Trophoblast cell (in vitro differentiated cells and primary cell): ENCODE measurements at places on chromosomes 1 and 21.

GRCh38 chr21:31983120-31983519 is 110.3 kb downstream of the HUNK start:
- no peak for DNase-seq

DNA sequence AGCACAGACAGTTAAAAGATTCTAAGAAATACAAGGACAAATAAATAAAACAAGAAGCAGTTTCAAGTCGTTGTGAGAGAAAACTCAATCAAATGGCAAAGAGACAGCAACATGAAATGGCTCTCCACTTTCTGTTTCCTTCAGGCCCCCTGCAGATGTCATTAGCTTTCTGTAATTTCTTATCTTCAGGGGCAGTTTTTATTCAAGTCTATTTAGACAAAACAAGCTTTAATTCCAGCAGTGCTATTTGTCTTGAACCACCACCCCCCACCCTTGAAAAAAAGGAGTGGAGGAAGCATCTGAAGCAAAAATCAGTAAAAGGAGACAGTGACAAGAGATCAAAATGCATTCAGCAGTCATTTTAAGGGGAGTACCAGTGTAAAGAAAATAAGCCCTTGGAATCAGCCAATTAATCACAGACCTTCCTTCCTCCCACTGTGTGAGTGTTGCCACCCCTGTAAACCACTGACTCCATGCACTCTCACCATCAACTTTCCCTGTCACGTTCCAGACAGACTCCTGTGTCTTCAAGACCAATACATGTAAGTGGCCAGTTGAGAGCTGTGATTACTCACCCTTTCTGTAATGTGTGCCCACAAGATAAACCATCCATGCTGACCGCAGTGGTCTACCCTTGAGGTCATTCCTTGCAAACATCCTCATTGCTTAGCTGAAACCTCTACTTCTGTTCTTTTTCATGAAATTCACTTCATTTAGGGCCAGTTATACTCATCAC is 136.1 kb upstream of the HOOK1 start:
- peak; percentile 36 for DNase-seq

DNA sequence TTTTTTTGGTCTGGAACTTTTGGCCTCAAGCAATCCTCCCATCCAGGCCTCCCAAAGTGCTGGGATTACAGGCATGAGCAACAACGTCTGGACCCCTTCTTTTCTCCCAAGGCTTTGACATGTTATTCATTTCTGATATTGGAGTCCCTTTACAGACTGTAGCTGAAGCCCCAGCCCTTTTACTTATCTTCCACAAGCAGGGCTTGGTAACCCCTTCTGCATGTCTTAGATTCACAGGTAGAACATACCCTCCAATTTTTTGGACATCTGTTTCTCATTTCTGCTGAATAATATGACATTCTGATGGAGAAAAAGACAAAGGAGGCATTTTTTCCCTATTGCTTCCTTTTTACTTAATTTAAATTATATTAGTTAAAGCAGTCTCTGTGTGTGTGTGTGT is 39.2 kb upstream of the RGS21 start:
- no peak for DNase-seq

DNA sequence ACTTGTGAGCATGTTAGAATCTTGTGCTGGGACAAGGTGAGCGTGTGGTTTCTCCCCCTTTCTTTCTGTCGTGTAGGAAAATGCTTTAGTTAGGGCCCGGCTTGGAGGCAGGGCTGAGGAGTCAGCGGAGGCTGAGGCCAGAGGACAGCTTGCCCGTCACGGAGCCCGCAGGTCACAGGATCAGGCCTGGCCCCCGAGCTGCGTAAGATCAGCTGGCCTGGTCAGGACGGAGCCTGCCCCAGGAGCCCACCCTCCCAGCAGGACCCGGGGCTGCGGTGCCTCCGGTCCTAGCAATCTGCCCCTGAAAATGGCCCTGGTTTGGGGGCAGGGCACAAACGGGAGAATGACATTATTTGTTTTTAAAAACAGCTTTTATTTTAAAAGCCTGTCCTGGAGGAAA is 52.0 kb downstream of the PRDM16 start:
- DNase-seq, result no peak

DNA sequence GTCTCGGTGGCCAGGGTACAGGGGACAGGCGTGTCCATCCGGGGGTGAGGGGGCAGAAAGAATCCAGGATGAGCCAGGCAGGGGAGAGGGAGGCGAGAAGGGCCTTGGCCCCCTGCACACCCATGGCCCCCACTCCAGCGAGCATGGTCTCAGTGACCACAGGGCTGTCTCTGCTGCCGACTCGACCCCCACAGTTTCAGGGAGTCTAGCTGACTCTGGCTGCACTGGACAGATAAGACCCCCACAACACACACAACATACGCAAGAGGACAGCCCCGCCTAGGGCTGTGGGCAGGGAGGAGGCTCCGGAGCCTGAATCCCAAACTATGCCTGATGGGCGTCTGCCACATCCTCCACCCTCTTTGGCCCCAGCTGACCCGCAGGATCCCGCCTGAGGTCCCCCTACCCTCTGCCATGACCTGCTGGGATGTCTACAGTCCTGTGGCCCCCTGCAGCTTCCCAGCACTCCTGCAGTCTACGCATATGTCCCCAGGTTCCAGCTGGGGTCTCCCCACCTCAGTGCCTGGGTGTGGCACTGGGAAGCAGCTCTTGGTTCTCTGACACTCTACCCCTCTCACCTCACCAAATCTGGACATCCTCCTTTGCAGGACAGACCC is 22.0 kb downstream of the WNT9A start:
- no peak for DNase-seq

- DNase-seq, result no peak
Observed at GRCh38 chr1:161676441-161676840, 13.5 kb downstream of the FCGR2B start.
